Amniotic stem cell (primary cell): ENCODE measurements at places on chromosomes 1 and 21.

- no peak for DNase-seq
Measured at GRCh38 chr1:39411526-39412478, 79.6 kb upstream of the BMP8A start.

DNA sequence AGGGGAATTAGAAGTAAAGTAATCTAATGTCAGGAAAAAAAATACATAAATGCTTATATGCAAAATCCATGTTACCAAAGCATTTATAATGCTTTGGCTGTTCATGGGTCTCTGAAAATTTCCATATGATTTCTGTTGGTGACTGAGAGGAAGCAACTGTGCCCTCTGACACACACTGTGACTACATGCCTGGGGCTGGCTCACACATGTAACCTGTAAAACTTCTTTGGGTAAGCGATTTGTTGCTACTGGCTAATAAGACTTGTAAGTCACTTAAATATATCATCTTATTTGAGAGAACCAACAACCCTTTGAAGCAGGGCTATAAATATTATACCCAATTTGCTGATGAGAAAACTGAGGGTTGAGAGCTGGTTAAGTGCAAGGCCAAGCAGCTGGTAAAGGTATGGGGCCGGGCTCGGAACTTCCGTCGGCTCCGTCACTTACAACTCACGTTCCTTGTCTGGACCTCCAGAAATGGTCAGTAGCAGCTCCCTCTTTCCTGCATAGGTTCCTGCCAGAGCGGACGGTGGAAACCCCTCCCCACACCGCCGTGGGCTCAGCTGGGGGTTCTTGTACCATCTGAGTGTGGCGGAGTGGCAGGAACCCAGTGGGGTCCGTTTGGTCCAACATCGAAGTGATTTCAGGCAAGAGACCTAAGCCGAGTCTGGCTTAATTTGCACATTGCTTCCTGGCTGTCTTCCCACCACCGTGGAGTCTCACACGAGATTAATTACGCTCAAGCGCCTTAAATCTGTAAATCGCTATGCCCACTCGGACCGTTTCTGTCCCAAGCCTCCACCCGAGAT lies 714 bp downstream of the DFFA start:
- no peak for DNase-seq

DNA sequence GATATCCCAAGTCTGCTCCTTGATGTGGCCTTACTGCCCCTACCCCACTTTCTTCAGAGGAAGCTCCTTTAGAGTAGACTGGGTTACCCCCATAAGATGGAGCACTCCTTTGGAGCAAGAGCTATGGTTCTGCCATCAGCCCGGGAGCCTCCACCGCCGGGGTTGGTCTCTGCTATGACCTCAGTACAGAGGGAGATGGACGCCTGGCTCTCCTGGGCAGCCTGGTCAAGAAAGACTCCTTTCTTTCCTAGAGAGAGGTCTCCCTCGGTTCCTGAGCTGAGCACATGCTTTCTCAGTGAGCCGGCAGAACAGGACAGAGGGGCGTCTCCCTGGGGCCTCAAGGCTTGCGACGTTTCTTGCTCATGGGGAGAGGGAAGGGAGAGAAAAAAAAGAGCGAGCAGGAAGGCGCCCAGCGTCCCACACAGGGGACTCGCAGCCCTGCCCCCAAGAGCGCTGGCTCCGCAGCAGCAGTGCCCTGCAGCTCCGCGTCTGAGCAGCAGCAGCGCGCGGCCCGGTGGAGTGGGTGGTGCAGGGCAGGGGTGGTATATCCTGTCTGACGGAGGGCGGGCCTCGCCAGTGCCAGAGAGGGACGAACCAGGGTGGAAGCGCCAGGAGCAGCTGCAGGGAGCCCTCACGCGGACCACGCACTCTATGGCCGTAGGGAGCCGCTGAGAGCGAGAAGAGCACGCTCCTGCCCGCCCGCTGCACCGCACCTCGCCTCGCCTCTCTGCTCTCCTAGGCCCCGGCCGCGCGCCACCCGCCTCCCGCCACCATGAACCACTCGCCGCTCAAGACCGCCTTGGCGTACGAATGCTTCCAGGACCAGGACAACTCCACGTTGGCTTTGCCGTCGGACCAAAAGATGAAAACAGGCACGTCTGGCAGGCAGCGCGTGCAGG lies at the start of gene PKP1:
TSS of gene PKP1 (plus strand) at position 576 of the 899 bp plus-strand sequence. CDS start at position 773, 197 bp downstream.
- DNase-seq = no peak

DNA sequence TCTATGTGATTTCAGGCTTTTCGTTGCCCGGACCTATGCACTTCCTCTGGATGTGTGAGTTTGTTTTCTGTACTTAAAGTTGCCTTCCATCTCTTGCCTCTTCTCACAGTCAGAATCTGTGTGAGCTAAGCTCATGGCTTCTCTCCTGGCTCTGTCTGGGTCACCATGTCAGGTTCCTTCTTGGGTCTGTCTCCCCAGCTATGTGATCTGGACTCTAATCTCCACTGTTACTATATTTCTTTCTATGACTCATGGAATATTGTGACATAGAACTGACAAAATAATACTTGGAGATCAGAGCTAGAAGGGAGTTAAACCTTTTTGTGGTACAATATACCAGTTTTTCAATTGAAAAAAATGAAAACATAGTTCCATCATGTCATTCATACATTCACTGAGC lies 172.7 kb upstream of the FGGY start:
- DNase-seq = no peak

GRCh38 chr1:236548452-236548851 lies 24.7 kb downstream of the LGALS8 start:
- no peak for DNase-seq

- DNase-seq = no peak
Measured at GRCh38 chr1:14183329-14183728, 415.2 kb upstream of the KAZN start.

DNA sequence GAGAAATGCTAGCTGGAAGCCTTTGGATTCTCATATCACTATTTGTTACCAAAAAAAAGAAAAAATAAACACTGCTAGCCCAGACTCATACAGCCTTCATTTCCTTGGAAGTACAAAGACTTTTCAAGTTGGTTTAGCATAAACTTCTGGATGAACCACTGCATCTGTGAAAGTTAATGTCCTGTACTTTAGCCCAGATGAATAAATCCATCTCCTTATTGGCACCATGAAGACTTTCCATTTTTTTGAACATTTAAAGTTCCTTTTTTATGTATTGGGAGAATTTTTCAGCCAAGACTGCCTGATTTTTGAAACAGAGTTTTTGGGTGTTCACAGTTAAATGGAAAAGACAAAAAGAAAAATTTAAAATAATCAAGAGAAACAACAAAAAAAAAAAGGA lies 184.0 kb upstream of the C1orf87 start:
- no peak for DNase-seq

- no peak for DNase-seq
Measured at GRCh38 chr1:33260439-33260838, 4.1 kb downstream of the ZNF362 start.

DNA sequence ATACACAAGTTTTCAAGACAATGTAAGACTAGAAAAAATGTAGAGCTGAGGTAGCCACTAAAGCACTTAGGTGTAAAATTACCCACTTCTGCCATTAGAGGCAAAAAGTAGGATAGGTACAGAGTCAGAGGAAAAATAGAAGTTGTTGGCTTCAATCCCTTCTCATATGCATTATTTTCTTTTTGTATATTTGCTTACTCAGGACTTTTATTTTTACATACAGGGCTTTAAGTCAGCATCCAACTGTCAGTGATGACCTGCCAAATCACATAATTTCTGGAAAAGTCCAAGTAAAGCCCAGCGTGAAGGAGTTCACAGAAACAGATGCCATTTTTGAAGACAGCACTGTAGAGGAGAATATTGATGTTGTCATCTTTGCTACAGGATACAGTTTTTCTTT lies 211.0 kb upstream of the POGK start:
- DNase-seq = no peak

- no peak for DNase-seq
Measured at GRCh38 chr1:84509029-84509428, 2.6 kb upstream of the GNG5 start.

GRCh38 chr1:7127322-7128075 lies 342.2 kb downstream of the CAMTA1 start:
- DNase-seq = no peak

GRCh38 chr1:161261261-161262235 lies 3.0 kb downstream of the PCP4L1 start:
- DNase-seq = no peak

GRCh38 chr21:31693222-31693621 lies 33.7 kb downstream of the SOD1 start:
- DNase-seq = no peak

DNA sequence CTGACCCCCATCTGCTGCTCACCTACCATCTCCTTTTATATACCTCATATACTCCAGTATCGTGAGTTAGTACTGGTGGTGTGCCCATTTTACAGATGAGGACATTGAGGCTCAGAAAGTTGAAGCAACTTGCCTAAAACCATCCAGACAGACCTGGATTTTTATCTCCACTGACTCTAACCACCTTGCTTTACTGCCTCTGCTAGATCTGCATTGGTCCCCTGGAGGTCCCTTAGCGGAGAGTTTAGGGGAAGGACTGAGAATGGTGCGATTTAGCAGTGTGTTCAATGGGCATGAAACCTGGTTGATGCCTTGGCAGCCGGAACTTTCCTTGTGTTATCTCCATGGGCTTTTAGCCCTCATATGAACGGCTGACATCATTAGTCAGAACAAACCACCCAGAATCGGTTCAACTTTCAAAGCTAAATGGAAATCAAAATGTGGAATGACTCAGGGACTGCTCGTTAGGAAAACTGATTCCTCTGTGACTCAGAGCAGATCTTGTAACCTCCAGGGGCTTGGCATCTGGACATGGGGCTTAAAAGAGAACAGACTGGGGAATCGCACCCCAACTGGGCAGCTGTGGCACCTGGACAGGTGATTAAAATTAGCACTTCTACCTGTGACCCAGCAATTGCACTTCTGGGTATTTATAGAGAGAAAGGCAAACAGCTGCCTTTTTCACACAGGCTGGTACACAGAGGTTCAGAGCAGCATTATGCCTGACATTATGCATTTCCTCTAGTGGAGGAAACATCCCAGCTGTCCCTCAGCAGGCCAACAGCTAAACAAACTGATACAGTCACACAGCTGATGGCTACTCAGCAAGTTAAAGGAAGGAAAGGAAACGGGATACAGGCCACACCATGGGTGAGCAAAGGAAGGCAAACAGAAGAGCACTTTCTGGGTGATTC lies 25.3 kb downstream of the TMEM51 start:
- peak; percentile 77 for DNase-seq

- no peak for DNase-seq
Measured at GRCh38 chr1:61259379-61260148, 177.2 kb downstream of the NFIA start.

- DNase-seq = no peak
Measured at GRCh38 chr1:214370615-214371014, 89.7 kb downstream of the SMYD2 start.

DNA sequence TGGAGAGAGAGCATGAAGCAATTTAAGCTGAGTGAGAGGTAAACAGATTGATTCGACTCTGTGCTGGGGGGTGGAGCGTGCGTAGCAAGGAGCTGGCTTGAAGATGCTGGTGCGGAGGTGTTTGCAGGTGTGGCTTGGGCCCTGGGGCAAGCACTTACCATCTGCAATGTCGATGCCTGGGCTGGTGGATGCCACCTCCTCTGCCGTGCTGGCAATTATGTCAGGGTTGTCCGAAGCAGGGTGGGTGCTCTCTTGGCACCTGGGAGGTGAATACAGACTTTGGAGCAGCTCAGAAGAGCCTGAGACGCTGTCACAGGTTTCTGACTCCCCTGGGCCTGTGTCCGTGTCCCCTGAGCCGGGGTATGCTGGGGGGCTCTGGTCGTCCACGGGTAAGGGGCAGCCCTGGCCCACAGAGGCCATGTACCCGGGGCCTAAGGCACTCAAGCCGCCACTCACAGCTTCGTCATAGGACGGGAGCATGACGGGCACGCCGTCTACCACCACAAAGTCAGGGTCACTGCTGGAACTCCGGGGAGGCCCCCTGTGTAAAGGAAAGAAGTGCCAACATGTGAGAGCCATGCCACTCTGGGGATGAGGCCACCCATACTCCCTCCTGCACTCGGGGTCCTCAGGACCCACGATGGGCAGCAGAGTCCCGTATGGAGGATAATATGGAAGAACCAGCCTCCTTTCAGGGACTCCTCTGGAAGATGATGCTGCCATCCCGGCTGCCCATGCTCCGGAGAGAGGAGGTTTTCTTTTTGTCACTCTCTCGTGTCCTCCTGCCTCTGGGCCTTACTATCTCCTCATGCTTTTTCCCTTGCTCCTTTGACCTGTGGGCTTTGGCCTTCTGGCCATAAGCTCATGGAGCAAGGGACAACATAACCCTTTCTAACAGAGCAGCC lies 80.3 kb upstream of the TLR5 start:
- no peak for DNase-seq

DNA sequence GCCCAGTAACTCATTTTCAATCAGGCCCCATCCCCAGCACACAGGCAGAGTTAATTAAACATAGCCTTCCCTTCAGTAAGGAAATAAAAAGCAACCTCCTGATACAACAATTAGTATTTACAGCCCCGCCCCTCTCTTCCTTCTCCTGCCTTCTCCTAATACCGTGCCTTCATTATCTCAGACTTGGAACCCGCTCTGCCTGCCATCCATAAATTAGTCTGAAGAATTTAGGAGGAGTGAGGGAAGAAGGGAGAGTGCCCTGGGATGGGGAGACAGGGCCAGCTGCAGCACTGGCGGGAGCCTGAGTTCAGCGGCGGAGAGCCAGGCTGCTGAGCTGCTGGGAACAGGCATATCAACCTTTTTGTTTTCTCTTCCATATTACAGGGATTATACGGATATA lies 172.8 kb downstream of the ACTL8 start:
- no peak for DNase-seq

GRCh38 chr1:40094466-40095110 lies 2.5 kb downstream of the PPT1 start:
- DNase-seq = no peak

DNA sequence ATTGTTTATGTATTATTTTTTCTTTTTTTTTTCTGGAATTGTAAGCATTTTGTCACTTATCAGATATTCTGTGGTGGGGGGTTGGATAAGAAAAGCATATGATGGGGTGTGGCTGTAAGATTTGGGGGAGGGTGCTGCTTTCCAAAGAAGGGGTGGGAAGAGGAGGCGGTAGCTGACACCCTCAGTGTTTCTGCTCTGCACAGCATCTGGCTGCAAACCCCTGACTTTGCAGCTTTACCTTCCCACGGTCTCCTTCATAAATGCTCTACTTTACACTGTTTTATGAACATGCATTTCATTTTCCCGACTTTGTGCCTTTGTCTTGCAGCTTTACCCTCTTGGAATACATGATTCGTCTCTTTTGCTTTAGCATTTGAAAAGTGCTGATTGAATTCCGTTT lies 7.6 kb downstream of the FMN2 start:
- DNase-seq = no peak

DNA sequence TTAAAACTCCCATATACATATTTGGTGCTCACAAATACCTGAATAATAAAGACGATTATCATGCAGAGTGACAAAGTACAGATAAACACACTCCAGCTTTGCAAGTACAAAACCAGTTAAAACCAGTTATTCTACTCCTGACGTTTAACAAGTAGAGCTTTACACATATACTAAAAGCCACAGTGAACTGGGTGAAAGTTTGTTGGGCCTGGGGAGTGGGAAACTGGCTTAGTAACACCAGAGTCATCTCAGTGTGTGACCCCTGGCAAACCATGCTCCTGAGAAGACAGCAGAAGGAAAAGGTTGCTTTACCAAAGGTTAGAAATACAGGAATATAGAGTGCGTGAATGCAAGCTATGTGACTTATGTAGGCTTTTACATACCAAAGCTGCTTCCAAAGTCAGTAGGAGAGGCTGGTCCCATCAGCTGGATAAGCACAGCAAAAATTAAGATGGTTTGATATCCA lies 148.1 kb downstream of the NRIP1 start:
- no peak for DNase-seq

GRCh38 chr1:160718210-160718609 lies 6.6 kb upstream of the CD48 start:
- DNase-seq = no peak

GRCh38 chr1:115606305-115606704 lies 35.5 kb upstream of the VANGL1 start:
- no peak for DNase-seq

GRCh38 chr1:89260042-89260441 lies 12.6 kb downstream of the GBP5 start:
- no peak for DNase-seq
